ENCODE measurements at places on chromosomes 5 and 9.
A peak's percentile ranks its signal among the peaks of the same experiment; 100 is the strongest.

DNA sequence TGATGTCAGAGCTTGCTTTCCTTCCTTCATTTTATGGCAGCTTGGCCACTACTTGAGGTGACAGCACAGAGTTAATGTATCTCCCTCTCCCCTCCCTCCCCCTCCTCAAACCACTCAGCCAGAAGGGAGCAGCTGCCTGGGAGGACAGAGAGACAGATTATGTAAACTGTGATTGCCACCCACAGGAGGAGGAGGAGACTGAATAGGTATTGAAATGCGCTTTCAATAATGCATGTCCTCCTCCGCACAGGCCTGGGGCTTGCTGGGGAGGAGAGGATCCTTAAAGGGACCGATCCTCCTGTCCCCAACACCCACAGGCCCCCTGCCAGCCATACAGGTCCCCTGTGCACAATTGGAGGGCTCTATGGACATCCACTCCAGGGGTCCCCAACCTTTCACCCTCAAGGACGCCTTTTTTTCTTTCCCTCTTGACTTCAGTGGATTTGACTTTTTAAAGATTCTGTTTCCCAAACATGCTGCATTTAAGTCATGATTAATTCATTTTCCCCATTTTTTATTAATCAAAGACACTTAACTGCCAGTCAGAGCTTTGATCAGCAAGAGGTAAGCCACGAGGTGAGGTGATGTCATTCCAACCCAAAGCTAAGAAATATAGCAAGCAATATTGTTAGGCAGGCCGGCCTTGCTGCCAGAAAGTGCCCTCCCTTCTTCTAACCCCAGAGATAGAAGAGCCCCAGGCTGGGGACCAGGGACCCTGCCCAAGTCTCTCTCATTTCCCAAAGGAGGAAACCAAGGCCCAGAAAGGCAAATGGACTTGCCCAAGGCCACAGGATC, 47.5 kb upstream of the CPLX2 start:
- DNase-seq = peak; percentile 53

- no peak for DNase-seq
Measured at GRCh38 chr9:94150279-94150828, 66.1 kb downstream of the PTPDC1 start.

DNA sequence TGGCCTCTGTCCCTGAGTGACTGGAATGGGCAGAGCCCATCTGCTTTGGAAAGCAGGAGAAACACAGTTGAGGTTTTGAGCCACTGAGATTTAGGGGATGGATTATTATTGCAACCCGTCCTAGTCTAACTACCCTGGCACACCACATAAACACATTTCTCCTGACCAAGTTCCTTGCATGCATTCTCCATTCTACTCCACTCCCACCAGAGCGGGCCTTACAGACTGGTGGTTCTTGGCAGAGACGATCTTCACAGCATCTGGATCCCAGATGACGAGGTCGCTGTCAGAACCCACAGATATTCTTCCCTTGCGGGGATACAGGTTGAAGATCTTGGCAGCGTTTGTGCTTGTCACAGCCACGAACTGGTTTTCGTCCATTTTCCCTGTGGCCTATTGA, 111.0 kb downstream of the DPYSL3 start:
- no peak for DNase-seq

GRCh38 chr9:29875547-29875946, 2302.3 kb upstream of the C9orf72 start:
- DNase-seq = no peak

- DNase-seq = no peak
Measured at GRCh38 chr9:80632041-80632440, 1057.3 kb downstream of the TLE1 start.

DNA sequence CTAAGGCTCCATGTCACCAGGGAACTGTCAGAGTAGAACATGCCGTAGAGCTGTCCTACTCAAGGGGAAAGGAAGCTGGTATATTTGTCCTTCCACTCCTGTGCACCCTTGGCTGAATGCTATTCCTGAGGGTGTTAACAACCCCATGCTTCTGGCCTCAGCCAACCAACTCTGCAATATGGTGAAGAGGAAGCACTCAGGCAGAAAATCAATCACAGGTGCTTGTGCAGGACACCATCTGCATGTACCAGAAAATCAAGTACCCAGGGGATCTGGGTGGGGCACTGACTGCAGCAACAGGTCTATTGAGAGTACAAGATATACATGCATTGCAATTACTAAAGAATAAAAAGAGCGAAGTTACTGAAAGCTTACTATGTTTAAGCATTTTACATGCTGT, 51.4 kb upstream of the NEK6 start:
- no peak for DNase-seq

GRCh38 chr9:130347931-130348330, 82.4 kb downstream of the HMCN2 start:
- DNase-seq = no peak

DNA sequence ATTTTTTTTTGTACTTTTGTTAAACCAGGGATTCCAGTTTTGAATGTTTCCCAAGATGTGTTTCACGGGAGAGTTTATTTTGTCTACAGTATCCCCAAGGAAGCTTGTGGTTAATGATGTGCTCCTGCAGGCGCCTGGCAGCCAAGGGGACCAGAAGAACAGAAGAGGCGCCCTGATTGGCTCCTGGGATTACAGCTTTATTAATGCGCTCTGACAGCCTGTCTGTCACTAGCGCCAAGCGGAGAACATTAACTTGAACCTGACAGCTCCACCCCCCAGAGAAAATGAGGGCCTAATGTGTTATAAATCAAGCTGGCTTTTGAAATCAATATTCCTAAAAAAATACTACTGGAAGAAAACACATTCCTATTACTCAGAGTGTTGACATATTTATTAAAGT, 5.0 kb upstream of the FBXL7 start:
- DNase-seq = no peak

GRCh38 chr9:111066468-111066867, 28.2 kb upstream of the LPAR1 start:
- DNase-seq = no peak

DNA sequence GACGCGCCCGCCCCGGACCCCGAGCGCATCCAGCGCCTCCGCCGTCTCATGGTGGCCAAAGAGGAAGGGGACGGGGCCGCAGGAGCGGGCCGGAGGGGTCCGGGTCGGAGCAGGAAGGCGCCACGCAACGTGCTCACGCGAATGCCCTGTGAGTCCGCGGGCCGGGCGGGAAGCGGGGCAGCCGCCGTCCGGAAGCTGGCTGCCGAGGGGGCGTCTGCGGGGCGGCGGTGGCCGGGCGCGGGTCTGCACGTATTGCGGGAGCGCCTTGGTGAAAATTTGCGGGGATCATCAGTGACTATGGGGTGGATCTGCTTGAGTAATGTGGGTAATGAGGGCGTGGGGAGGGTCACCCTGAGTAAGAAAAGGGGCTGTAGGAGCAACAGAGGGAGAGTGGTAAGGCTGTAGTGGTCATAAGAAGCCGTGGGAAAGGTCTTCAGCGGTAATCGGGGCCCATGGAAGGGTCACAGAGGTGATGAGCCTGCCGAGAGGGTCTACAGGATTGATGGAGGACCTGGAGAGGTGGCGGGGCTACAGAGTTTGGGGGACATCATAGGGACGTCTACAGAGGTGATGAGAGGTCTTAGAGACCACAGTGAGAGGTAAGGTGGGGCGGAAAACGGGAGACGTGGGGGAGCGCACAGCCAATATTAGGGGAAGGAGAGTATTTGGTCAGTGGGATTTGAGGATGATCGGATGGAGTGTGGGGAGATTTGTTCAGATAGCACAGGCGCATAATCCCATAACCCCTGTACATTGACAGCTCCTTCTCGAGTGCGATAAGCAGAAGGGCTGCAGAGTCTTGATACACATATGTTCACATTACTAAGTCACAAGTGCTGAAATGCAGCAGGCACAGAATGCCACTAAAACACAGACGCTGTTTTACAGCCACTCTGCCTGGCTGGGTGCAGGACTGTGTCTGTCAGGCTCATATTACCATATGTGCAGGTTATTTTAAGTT, 819 bp downstream of the LSM11 start:
- DNase-seq = no peak

- DNase-seq = no peak
Measured at GRCh38 chr5:177087398-177088005, 787 bp downstream of the FGFR4 start.

- DNase-seq = no peak
Measured at GRCh38 chr5:5304361-5305020, 118.0 kb upstream of the ICE1 start.

GRCh38 chr5:35777358-35778087, 79.2 kb upstream of the IL7R start:
- DNase-seq = peak; percentile 57

- DNase-seq = peak; percentile 44
Measured at GRCh38 chr5:93078082-93079038, 502.7 kb downstream of the NR2F1-AS1 start.

DNA sequence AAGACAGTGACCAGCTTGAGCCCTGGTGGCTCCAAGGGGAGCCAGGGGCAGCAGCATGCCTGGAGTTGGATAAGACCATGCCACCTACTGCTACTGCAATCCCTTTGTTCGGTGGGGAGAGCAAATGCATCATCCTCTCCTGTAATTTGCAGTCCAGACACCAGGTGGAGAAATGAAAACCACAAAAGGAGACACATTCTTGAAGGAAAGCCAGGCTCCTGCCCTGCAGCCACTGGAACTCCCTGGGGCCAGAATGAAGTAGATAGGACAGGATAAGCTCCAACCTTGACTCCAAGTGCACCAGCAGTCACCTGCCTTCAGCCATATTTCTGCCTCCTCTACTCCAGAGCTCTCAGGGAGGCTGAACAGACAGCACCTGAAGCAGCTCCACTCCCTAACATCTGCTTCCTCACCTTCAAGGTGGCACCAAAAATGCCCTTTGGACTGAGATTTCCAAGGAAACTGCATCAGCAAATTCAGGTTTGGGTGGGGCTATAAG, 65.1 kb upstream of the IQGAP2 start:
- DNase-seq = no peak
